ENCODE measurements at places on chromosomes 6 and 20.

DNA sequence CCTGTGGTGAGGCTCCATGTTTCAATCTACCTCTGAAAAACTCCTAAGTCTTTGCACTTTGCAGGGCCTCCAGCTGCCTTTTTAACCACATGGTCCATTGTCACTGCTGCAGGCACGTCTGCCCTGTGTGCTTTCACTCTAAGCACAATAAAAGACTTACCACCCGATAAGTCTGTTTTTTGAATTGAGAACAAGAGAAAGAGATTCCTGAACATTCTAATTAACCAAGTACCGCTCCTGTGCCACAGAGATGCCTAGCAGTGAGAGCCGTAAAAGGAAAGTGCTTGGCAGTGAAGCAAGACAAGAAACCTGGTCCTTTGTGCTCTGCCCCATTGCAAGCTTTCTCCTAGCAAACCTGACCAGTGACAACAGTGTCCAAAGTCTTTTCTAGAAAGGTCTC is 487.6 kb upstream of the FLRT3 start:
- DNase-seq: no peak

GRCh38 chr6:140446241-140446640 is 1071.8 kb upstream of the CITED2 start:
- no peak for DNase-seq

- no peak for DNase-seq
Observed at GRCh38 chr6:26243752-26244151, 121.2 kb upstream of the BTN3A2 start.

GRCh38 chr6:2030682-2031244 is 214.6 kb downstream of the GMDS start:
- DNase-seq: no peak

GRCh38 chr20:32281711-32282110 is 4.3 kb downstream of the KIF3B start:
- DNase-seq: no peak

DNA sequence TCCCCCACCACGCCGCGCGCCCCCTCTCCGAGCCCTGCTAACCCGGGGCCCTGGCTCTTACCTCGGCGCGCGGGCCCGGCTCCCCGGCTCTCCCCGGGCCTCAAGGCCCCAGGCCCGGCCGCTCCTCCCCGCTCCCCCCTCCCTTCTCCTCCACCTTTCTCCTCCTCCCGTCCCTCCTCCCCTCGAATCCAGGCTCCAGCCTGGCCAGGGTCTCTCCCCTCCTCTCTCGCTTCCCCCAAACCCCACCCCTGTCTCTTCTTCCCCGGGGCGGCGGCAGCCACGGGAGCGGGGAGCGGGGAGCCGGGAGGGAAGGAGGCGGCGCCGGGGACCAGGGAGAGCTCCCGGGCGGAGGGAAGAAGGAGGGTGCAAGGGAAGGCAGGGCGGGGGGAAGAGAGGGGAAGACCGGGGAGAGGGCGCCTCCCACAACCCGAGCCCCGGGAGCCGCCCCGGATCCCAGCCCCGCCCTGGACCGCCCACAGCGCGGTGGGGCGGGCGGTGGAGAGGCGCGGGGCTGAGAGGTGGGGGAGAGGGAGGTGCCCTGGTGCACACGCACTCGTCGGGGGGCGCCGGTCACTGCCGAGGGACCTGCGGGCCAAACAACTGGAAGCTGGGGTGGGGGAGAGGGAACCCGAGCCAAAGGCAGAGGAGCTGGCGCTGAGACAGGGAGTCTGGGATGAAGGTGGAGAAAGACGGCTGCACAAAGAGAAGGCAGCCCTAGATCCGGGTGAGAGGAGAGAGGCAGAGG is at the start of gene GABBR1:
Gene GABBR1 (minus strand): TSS at position 395 of the 745 bp plus-strand sequence. CDS start 798 bp downstream, outside the sequence.
- peak; percentile 66 for DNase-seq

DNA sequence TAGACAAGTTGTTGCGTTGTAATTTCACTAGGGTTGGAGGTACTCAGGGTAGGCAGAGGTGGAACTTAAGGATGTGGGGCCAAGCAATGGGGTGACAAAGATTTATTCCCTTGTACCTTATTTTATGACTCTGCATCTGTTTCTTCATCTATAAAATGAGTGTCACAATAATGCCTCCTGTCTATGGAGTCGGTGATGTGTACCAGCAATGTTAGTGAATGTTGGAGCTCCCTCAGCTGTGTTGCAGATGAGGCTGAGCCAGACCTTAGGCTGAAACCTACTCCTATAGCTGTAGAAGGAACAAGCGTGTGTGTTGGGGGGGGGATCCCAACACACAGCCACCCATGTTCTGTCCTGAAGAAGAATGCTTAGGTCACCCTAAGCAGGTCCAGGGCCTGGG is 4.5 kb downstream of the UBE2C start:
- DNase-seq: no peak

- DNase-seq: no peak
Observed at GRCh38 chr6:170162011-170162774, 128.7 kb downstream of the DLL1 start.

GRCh38 chr6:22250486-22250885 is 46.4 kb downstream of the PRL start:
- DNase-seq: no peak

DNA sequence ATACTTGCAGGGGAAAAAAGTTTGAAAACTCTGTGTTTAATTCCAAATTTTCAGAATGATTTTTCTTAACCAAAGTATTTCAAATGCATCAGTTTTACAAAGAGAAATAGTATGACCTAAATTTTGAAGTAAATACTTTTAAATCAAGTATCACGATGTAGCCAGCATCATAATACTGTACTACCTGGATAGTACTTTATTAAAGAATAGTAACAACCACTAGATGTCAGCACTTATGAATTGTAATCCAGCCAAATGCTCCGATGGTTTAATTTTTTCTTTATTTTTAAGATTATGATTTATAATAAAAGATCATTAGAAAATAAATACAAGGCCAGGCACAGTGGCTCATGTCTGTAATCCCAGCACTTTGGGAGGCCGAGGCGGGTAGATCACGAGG is 37.2 kb upstream of the HACE1 start:
- no peak for DNase-seq

DNA sequence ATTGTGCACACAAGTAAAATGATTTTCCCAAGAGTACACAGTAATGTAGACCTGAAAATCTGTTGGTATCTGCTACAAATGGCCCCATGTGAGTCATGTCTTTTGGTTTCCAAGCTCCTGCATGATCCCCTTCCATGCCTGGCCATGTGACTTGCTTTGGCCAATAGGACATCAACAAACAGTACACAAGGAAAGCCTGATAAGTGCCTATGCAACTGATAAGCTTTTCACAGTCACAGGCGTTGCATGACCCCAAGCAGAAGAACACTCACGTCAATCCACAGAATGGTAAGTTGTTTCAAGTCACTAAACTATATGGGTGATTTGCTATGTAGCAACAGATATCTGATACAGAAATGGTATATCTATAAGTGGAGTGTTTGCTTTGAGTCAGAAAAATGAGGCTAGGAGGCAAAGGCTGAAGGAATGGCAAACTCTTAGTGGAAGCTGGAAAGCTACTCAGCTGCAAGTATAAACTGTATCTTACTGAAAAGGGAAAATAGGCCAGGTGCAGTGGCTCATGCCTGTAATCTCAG is 160.1 kb upstream of the BEND3 start:
- no peak for DNase-seq

DNA sequence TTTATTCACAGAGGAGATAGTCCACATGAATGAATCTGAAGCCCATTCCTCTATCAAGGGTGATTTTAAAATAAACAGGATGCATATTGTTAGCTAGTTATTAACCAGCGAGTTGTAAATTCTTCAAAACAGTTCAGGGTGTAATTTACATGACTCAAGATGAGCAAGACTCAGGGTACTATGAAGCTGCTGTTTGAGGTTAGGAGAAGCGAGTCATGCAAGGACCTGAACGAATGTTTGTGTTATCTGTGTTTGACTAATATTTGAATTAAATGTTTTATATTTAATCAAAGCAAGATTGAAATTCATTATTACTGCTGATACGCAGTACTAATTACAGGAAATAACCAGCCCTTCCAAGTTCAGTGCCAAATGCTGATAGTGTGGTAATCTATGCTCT is 191.1 kb downstream of the SAMD5 start:
- no peak for DNase-seq

DNA sequence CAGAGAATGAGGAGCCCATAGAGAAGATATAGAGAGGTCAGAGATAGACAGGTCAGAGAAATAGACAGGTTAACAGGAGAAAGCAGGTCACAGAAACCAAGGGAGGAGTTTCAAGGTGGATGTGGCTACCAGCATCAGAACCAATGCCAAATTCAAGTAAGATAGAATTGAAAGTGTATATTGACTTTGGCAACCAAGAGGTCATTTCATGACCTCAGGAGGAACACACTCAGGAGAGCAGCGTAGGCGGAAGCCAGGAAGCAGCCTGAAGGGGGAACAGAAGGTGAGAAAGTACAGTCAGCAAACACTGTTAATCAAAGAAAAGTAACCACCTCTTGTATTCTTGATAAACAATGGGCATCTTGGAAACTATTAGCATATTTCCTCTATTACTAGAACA is 33.9 kb upstream of the ALDH8A1 start:
- DNase-seq: no peak

- no peak for DNase-seq
Observed at GRCh38 chr6:99501762-99502161, 13.5 kb downstream of the USP45 start.

DNA sequence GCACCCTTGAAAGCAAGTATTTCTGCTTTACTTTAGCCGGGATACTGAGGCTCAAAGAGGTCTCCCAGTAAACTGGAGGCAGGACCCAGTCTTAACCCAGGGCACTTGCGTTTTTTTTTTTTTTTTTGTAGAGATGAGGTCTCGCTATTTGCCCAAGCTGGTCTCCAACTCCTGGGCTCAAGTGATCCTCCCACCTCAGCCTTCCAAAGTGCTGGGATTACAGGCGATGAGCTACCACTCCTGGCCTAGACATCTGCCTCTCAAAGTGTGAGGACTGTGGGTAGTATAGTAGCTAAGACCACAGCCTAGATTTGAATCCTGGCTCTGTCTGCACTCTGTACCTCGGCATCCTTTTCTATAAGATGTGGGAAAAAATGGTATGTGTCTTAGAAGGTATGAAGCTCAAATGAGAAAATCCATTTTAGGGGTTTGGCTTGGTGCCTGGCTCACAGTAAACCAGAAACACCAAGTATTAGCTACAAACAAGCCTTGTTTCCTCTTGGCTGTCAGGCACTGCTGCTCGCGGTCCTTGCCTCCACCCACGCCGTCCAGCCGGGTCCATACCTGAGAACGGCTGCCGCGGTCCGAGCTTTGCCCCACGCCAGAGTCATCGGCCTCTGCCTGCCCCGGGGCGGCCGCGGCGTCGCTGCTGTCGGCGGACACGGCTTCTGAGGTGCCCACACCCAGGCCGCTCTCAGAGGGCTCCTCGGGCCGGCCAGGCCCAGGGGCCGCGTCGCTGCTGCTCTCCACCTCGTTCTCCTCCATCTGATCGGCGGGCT is 1.2 kb downstream of the ZNF335 start:
- no peak for DNase-seq

DNA sequence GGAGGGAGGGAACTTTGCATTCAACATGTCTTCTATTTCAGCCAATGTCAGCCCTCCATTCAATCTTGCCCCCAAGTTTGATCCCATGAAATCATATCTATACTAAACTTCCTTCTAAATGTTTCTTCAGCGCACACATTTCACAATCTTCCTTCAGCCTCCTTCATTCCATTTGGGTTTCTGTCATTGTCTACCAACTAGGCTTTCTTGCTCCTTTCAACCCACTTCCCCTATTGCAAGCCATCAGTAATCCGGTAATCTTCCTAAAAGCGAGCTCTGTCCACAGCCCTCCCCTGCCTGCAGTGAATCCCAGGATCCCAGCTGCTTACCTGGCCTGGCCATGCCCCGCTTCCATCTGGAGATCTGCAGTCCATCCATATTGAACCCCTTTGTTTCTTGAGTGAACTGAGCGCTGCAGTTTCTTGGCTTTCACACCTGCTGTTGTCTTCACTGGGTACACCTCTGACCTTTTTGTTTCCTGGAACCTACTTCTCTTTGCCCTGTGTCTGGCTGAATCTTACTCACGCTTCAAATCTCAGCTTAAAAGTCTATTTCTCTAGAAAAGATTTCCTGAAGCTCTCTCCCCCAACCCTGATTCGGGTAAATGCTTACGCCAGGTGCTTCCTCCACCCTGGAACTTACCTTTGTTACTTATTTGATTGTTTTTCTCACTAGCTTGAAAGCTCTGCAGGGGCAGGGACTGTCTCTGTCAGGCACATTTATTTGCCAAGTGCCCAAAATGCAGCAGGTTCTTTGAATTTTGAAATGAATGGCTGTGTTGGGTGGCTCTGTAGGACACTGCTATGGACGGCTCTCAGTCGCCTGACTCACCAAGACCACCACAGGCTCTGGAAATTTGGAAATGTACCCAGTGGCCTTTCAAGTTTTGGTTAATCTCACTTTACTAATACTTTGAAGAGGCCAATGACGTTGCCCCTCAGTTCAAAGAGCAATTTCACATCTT is 50.3 kb downstream of the ADTRP start:
- DNase-seq: no peak

DNA sequence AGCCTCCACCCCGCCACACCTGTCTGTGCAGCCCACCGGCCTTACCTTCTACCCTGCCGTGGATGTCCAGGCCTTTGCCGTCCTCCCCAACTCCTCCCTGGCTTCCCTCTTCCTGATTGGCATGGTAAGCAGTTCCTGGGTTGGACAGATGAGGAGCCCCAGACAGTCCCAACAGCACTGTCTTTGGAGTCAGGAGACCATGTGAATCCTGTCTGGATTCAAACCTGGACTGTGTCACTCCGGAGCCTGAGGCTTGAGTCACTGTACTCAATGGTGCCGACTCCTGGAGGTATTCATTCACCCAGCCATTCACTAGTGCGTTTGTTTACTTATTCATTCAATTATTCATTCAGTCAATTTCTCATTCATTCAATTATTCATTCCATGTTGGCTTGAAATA is 20.0 kb upstream of the LBP start:
- no peak for DNase-seq

DNA sequence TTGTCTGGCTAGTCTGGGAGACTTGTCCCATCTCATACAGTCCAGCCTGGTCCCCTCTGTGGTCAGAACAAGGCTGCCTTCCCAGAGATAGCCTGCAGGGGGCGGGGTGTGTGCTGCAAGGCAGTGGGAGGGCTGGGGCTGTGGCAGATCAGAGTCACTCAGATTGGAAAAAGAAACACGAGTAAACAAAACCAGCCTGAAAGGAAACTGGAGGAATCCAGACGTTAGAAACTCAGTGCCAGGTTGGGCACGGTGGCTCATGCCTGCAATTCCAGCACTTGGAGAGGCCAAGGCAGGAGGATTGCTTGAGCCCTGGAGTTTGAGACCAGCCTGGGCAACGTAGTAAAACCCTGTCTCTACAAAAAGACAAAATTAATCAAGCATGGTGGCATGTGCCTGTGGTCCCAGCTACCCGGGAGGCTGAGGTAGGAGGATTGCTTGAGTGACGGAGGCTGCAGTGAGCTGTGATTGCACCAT is 20.2 kb downstream of the LEMD2 start:
- peak; percentile 71 for DNase-seq

DNA sequence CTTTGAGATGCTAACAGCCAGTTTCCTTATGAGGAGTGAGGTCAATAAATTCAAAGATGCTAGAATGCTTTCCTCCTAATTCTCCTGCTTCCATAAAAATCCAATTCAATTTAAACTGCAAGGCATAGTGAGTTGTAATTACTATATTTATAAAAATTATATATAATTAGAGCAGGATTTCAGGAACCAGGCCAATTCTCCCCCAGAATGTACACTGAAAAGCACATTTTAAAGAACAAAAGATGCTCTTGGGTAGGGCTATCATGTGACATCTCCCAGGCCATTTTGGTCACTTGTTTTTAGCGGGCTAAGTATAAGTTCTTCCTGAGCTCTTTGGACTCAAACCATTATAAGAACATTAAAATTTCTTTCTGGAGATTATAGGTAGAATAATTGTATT is 195.7 kb upstream of the KCNG1 start:
- DNase-seq: no peak

Data from stimulated activated CD4-positive, alpha-beta T cell treated with anti-CD3 and anti-CD28 coated beads, Interleukin-15, amount 100 ng/mL, for 48 hours (primary cell).